ENCODE measurements at places on chromosomes 6 and 20.

- peak; percentile 95 for DNase-seq
These were observed 122.6 kb downstream of the GPX5 start for GRCh38 chr6:28648035-28648877.

DNA sequence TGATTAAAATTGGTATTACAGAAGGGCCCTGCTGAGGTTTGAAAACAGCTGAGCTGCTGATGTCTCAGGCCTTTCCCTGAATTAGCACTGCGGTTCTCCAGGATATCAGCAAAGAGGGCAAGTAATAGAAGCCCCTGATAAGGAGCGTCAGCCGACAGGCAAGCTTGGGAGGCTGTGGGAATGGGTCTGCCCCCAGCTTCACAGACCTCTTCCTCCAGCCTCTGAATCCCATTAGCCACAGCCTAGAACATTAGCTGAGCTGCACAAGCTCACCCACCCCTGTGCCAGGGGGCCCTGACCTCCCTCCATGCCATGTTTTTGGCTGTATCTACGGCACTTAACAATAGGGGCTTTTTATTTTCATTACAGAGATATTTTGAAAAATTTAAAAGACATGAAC lies 59.9 kb downstream of the VAPB start:
- DNase-seq = no peak

DNA sequence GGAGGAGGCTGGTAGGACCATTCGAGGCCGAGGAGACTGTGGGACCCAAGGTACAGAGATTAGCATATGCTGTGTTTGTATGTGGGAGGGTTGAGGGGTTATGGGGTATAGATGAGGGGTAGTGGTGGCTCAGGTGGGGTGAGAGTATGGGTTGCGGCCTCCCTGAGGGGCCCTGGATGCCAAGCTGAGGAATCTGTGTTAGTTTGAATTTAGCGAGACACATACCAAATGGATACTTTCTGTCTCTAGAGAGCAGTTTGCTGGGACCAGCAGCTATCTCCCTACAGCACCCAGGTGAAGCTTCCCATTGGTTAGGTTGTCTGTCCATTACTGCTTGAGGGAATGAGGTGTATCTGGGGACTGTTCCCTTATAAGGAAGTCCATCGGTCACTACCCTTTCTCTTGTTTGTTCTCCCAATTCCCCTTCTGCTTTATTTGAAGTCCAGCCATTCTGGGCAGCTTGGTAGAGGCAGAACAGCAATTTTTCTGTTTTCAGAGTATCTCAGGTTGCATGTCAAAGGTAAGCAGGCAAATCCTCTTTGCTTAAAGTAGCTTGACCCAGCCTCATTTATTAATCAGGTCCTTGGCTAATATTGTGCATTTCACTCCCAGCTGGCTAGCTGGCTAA lies 15.2 kb downstream of the CHMP4B start:
- DNase-seq = no peak

- DNase-seq = no peak
These were observed 176.8 kb upstream of the NT5E start for GRCh38 chr6:85273046-85273445.

GRCh38 chr20:39825950-39826349 lies 863.1 kb downstream of the MAFB start:
- DNase-seq = no peak

GRCh38 chr20:64010711-64011237 lies 25.2 kb upstream of the C20orf204 start:
- no peak for DNase-seq

DNA sequence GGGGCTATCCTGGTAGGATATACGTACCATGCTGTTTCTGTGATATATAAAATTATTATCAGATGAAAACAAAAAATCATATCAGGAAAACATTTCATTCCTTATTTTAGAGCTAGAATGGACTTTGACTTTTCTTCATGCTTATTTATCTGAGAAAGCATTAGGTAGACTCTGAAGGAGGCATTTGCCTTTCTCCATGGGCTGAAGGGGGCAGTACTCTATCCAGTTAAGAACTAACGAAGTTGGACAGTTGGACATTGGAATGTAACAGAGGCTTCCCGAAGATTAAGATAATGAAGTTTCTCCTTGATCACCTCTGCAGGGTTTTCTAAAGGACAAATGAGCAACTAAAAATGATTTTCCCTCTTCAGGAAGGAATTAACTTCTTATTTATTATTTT lies 233.9 kb downstream of the SAMD5 start:
- DNase-seq = no peak

DNA sequence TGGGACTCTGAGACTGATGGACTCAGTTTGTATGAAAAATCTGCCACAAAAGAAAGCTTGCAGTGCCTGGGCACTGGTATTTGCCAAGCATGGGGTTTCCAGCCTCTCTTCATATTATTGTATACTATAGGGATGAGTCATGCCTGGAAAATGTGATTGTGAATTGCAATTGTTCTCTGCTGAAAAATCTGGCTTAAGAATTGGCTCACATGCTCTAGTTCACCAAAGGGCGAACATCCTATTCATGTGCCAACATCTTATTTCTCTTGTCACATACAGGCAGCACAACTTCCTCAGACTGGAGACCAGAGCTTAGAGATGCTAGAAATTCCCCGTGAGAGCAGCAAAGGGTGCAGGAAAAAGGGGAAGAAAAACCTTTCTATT lies 103.6 kb upstream of the KCNK16 start:
- peak; percentile 52 for DNase-seq

DNA sequence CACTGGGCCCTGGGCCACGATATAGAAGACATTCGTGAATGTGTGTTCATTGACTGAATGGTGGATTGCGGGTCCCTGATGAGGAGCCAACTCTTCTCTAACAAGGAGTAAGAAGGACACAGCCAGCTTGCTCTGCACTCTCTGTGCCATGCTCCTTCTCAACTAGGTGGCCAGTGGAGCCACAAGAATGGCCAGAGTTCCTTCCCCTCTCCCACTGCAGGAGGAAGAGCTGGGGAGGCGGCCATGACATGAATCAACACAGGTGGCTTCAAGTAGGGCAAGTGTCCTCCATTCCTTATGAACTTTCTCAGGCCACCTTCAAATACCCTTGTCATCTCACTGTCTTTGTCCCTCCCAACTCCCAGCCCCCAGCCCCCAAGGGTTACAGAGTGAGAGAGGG lies 305.7 kb downstream of the KIF16B start:
- DNase-seq = no peak

- peak; percentile 26 for DNase-seq
These were observed 598.3 kb downstream of the PKHD1 start for GRCh38 chr6:51489133-51489532.

GRCh38 chr6:40320947-40321346 lies 266.2 kb downstream of the LRFN2 start:
- DNase-seq = no peak

DNA sequence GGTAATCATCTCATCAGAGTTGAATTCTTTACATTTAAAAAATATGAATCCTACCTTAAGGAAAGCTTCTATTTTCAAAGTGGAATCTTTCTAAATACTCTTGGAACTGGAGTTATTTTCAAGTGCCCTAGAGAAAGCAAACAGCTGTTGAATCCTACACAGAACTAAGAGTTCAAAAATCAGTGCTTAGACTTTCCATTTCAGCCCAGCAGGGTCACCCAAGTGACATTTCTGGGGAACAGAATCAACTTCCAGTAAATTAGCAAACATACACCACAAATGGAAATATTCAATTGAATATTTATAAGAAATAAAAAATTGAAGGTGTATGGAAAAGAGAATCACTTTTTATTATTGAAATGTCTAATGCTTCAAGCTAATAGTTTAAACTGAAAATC lies 427.7 kb upstream of the NOX3 start:
- peak; percentile 50 for DNase-seq

GRCh38 chr6:135869857-135870256 lies 18.4 kb downstream of the PDE7B start:
- DNase-seq = no peak
